ENCODE measurements at places on chromosomes 5 and 9.

DNA sequence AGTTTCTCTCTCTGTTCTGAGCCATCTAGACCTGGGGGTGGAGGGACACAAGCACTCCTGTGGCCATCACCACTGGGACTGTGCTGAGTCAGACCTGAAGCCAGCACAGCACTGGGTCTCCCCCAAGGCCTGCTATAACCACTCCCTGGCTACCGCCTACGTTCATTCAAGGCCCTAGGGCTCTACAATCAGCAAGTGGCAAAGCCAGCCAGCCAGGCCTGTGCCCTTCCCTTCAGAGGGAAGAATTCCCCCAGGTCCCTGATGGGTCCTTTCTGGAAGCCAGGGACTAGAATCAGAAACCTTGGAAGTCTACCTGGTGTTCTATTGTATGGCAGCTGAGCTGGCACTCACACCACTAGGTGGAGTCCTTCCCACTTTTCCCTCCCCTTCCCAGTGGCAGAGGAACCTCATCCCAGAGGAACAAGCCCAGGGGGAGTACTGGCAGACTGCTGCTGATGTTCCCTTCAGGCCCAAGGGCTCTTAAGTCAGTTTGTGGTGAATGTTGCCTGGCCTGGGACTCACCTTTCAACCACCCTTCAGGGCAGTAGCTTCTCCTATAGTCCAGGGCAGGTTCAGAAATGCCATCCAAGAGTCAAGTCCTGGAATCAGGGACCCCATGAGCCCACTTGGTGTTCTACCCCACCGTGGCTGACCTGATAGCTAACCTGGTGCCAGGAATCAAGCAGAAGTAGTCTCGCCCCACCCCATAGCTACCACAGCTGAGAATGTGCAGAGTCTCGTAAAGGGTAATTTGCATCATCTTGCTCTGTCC is 20.0 kb downstream of the JMY start:
- DNase-seq = peak; percentile 44

GRCh38 chr9:131028221-131028884 is 19.4 kb downstream of the LAMC3 start:
- no peak for DNase-seq

DNA sequence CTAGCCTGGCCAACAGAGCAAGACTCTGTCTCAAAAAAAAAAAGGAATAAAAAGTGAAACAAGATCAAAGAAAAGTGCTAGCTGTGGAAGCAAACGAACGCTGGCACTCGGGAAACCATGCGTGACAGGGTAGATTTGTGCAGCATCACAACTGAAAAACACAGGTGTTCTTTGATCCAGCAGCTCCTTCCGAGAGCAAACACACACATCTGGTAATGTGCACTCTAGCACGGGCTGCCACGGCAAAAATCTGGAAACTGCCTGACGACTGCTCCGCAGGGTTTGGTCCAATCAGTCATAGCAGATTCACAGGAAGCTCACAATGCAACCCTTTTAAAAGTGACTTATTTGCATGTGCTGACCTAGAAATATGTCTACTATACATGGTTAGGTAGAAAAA is 80.0 kb downstream of the SYK start:
- DNase-seq = no peak

- DNase-seq = no peak
Measured at GRCh38 chr5:137836997-137837396, 30.7 kb upstream of the MYOT start.

- DNase-seq = no peak
Measured at GRCh38 chr5:36689225-36689624, 82.8 kb downstream of the SLC1A3 start.

- peak; percentile 29 for DNase-seq
Measured at GRCh38 chr9:110282018-110282738, 25.9 kb upstream of the TXN start.

GRCh38 chr5:18999478-18999877 is 988.5 kb downstream of the CDH18 start:
- no peak for DNase-seq

- DNase-seq = no peak
Measured at GRCh38 chr9:3909966-3910650, 384.3 kb upstream of the RFX3 start.

GRCh38 chr5:53180538-53180937 is 71.0 kb upstream of the MOCS2 start:
- DNase-seq = no peak

DNA sequence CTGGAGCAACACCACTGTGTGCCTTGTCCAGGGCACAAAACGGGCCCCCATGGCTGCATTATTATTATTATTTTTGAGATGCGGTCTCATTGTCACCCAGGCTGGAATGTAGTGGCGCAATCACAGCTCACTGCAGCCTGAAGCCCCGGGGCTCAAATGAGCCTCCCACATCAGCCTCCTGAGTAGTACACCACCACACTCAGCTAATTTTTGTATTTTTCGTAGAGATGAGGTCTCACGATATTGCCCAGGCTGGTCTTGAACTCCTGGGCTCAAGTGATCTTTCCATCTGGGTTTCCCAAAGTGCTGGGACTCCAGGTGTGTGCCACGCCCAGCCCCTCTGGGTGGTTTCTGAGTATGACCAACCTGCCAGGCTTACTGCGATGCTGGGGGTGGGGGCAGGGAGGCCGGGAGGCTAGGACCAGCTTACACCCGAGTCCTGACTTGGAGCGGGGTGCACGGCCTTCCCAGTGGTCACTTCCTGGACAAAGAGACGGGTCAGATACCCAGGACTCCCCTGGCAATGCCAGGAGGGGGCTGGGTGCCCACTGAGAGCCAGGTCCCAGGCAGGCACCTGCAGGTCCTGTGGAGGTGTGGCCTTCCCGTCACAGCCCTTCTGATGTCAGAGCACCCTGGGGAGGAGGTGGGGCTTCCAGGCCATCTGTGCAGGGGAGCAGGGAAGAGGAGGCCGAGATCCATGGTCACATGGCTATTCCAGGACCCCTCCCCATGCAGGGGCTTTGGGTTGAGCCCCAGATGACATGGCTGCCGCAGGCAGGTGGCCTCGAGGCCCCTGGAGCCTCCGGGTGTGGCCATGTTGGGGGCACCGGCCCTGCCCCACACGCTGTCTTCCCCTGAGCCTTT is 8.3 kb upstream of the NRARP start:
- DNase-seq = peak; percentile 8

GRCh38 chr9:123058834-123059233 is 25.4 kb downstream of the GPR21 start:
- DNase-seq = peak; percentile 45

GRCh38 chr9:98795970-98796363 is 388 bp downstream of the ANKS6 start:
- DNase-seq = peak; percentile 62

DNA sequence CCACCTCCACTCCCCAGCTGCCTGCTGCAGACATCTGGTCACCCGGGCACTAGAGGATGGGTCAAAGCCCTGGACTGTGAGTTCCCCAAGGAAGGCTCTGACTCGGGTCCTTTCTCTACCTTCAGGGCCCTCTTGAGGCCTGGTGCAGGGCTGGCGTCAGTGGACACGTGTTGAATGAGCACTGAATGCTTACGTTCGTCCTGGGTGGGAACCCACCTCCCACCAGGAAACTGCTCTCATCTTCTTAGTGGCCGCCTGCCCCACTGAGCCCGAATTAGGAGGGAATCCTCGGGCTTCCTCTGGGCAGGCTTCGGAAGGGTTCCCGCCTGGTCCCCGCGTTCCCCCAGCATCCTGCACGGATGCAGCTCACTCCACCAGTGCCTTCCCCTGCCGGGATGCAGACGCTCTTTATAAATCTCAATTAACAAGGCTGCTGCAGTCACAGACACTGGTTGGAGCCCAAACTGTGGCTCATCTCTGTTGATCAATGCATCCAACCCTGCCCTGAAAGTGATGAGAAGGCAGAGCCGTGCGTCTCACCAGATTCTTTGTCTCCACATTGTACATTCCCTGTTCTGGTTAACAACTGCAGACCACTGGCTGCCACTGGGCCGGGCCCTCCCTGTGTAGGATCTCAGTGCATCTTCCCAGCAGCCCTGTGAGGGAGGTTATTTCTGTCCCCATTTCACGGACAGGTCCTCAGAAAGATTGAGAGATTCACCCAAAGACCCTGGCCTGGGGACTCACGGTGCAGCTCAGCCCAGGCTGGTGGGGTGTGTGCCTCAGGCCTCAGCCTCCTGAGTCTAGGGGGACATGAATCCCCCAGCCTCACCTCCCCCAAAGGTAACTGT is 168.8 kb downstream of the GAPVD1 start:
- DNase-seq = no peak

GRCh38 chr5:32595118-32595517 is 9.8 kb downstream of the SUB1 start:
- DNase-seq = no peak

- no peak for DNase-seq
Measured at GRCh38 chr5:163759000-163759704, 253.7 kb downstream of the MAT2B start.

DNA sequence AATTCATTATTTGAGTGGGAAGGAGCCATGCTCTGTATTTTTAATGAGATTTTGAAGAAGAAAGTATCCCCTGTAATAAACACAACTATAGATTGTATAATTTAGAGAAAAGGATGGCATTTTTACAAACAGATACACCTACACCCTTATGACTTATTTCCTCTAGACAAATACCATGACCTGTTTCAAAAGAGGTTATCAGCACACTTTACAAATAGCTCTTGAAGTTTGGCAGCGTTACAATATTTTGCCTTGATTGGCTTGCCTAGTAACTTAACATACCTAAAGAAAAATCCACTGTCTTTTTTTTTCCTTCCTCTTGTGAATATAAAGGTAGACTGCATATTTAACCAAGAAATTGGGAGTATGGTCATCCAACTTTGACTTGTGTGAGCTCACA is 28.5 kb upstream of the CETN3 start:
- DNase-seq = no peak

GRCh38 chr9:128355451-128355850 is 15.1 kb downstream of the SLC27A4 start:
- no peak for DNase-seq

- DNase-seq = no peak
Measured at GRCh38 chr5:149403923-149404745, 25.0 kb upstream of the IL17B start.

- DNase-seq = no peak
Measured at GRCh38 chr5:122402955-122403685, 91.1 kb downstream of the SNCAIP start.

GRCh38 chr9:92289708-92290390 is 3.6 kb downstream of the IARS1 start:
- DNase-seq = no peak

GRCh38 chr9:133677126-133678010 is 41.2 kb downstream of the DBH start:
- no peak for DNase-seq

GRCh38 chr9:12631866-12632265 is 61.3 kb upstream of the TYRP1 start:
- DNase-seq = no peak

DNA sequence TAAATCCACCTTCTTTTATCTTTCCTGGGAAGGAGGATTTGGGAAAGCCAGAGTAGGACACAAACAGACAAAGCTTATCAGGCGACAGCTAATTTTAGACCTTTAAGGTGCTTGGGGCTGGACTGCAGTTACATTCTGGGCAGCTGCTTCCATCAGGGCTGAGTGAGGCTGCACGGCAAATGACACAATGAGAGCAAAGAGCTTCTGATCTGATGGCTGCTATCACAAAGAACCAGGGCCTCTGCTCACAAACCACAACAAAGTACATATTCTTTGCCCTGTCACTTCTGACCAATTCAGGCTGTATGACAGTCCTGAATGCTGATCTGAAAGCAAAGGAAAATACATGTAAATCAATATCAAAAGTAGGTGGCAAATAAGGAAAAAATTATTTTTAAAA is 93.1 kb downstream of the MRPS27 start:
- DNase-seq = no peak

DNA sequence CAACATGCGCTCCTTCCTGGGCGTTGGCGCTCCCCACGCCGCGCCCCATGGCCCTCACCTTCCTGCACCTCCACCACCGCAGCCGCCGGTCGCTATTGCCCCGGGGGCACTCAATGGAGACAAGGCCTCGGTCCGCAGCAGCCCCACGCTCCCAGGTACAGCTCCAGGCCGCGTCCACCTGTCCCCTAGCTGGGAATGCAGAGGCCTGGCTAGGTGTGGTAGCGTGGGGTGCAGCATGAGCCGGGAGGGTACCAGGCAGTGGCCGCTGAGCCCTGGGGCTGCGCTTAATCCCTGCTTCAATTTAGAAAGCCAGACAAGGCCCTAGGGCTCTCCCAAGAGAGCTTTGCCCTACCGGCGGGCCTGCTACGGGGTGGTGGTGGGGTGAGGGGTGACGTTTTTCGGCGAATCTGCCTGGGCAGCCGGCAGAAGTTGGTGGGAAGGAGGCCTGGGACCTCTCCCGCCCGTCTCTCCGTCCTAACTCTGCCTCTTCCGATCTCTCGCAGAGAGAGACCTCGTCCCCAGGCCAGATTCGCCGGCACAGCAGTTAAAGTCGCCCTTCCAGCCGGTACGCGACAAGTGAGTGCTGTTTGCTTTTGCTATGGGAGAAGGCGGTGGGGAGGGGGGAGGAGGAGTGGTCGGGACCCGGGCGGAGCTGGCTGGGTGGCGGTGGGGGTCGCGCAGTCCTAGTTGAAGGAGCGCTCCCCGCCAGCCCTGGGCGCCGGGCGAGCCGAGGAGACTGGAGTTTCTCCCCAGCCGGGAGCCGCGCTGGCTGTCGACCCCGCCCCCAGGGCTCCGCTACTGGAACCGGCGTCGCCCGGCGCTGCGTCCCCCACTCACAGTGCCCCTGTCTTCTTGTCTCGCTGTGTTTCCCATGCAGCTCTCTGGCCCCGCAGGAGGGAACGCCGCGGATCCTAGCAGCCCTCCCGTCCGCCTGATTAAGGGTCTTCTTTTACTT is 4.8 kb downstream of the IRX1 start:
- DNase-seq = no peak

- DNase-seq = no peak
Measured at GRCh38 chr9:12740845-12741244, 34.0 kb upstream of the LURAP1L start.

GRCh38 chr9:134855231-134855899 is 25.2 kb upstream of the FCN2 start:
- no peak for DNase-seq

DNA sequence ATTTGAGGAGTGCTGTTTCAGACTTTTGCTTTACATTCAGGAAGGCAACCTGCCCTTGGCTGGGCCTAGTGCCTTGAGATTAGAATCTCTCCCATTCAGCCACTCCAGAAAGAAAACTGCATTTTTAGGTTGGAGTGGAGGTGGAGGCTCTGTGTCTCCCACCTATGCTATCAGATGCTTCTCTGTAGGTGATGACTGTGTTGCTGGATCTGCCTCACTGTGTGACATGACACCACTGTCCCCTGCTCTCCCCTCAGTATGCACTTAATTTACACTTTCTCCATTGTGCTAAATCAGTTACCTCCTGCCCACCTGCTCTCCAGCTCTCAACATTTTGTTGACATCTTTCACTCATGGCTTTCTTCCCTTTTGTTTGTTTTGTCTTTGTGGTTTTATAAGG is 265.8 kb downstream of the TENT4A start:
- no peak for DNase-seq

Measured in AG08396 (cell line).